ENCODE measurements at places on chromosomes 11 and 22.

DNA sequence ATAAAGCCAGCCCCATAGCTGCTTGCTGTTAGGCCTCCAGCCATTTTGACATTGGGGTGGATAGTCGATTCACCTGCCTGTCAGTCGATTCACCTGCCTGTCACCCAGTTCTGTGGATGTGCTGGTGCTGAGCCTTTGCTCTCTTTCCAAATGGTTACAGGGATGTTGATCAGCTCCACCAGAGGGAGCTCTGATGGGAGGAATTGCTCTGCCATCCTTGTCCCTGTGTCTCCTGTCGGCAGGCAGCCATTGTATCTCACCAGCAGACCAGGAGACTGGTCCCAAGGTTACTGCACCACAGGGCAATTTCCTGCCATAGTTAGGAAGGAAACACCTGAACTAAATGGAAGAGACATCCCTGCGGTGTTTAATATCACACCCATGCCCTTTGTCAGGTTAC lies 6.1 kb downstream of the MPEG1 start:
- no peak for DNase-seq

DNA sequence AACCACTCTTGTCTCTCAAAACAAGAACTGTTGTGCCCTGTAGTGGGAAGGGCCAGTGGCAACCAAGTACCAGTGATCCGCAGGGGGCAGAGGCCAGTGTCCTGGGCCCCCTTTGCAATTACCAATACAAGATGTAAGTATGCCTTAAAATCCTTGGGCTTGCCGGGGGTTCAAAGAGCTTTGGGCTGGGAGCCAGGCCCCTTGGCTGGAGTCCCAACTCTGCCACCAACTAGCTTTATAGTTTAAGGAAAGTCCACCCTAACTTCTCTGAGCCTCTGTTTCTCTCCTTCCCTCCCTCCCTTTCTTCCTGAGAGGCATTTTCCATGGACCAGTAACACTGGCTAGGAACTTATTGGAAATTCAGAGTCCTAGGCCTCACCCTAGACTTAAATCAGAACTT lies 15.5 kb downstream of the CLMP start:
- no peak for DNase-seq

DNA sequence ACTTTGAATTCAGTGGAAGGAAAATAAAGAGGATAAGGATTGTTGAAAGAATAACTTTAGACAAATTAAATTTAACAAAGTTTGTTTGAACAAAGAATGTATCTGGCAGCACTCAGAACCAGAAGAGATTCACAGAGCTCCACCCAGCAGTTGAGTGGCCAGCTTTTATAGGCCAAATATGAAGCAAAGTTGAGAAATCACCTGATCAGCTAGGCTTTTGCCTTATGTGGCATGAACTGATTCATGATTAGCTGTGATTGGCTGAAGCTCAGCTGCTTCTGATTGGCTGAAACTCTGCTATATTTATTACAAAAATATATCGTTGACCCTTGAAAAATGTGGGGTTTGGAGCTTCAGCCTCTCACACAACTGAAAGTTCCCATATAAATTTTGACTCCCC lies 62.6 kb downstream of the PIWIL4 start:
- DNase-seq = no peak

DNA sequence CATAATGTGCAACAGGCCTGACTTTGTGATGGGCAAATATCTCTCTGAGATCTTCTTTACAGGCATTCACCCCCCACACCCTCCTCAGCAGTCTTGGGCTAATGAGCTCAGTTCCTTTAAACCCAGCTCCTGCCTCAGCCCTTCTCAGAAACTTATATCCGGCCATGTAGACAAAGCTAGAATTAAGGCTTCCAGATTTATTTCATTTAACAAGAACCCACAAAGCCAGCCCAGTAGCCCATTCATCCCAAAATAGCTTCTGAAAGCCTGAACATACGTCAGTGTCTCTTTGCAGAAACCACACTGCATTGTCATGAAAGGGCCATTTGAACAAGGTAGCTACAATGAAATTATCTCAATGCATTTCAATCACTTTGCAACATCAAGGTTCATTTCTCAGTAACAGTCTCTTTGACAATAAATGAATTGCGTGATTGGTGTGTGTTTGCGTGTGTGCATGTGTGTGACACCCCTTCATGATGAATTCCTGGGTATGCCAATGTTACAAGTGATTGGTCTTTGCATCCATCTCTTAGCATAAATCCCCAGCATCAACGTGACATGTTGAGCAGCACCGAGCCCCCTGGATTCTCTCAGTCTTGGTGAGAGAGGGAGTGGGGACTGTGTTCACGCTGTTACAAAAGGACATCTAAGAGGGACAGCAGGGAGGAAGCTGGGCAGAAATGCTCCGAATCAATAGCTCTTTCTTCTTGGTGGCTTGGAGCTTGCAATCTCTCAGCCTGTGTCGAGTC lies 299.6 kb downstream of the KIRREL3 start:
- no peak for DNase-seq

DNA sequence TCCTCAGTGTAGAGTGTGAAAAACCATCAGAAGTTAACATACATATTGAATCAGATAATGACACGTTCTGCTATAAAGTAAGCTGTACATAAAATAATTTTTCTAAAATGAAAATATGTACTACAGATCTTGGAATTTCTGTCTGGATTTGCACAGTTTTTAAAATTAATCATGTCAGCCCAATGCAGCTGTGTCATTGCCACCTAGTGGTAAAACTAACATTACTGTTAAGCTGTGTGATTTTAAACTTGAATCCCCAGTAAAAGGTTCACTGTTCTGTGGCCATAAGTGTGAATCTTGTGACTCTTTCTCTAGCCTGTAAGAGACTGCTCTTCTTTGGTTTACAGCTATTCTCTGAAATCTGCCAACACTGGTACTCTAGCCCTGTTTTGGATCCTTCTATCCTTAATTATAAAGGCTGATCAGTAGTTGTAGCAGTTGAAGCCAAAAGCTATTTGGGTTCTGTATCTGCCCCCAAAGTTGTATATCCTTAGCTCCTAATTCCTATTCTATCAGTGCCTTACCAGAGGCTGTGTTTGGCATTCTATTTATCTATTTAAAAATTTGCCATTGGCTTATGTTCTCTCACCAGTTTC lies 4.0 kb downstream of the JRKL start:
- DNase-seq = peak; percentile 20

DNA sequence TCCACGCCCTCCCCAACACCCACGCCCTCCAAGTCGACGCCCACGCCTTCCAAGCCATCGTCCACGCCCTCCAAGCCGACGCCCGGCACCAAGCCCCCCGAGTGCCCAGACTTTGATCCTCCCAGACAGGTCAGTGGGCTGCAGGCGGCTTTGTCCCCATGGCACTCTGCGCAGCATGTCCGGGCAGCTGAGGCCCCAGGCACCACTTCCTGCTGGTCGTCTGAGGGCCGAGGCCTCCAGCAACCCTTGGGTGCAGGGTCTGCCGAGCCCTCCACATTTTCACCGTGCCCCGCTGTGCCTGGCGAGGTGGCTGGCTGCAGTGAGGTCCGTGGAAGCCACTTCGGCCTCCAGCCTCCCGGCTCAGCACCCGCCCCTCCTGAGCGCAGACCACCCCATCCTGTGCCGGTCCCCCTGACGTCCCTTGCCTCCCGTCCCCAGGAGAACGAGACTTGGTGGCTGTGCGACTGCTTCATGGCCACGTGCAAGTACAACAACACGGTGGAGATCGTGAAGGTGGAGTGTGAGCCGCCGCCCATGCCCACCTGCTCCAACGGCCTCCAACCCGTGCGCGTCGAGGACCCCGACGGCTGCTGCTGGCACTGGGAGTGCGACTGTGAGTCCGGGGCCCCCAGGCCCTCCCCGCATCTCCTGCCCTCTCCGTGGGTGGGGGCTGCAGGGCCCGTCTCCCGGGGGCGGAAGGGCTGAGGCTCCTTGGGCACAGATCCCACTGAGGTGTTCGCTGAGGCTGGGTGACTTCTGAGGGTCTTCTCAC lies 26.8 kb downstream of the MUC2 start:
- DNase-seq = no peak

- DNase-seq = no peak
Observed at GRCh38 chr11:2347308-2347830, 29.7 kb upstream of the CD81 start.

GRCh38 chr11:121032546-121032945 lies 8.6 kb downstream of the TBCEL start:
- no peak for DNase-seq

DNA sequence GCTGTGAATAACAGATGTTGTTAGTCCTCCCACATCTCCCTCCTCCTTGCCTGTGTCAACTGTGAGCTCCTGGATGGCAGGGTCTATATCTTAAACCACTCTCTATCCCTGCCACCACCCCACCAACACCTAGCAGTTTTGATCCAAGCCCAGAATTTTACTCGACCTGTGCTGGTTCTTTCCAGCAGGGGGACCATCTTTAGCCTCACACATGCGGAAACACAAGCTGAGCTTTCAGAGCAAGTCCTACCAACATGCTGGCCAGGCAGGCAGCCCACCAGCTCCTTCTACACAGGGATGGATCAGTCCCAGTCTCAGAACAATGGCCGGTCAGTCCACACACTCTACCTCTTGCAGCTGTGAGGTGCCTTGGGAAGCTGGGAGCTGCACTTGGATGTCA lies 231.5 kb downstream of the NXPE2 start:
- no peak for DNase-seq

- no peak for DNase-seq
Observed at GRCh38 chr11:85740481-85741400, 54.7 kb upstream of the CCDC89 start.

GRCh38 chr22:19178065-19178656 lies 375 bp downstream of the SLC25A1 start:
- no peak for DNase-seq

GRCh38 chr11:59556115-59556916 lies 45.0 kb downstream of the OR4D9 start:
- peak; percentile 74 for DNase-seq

DNA sequence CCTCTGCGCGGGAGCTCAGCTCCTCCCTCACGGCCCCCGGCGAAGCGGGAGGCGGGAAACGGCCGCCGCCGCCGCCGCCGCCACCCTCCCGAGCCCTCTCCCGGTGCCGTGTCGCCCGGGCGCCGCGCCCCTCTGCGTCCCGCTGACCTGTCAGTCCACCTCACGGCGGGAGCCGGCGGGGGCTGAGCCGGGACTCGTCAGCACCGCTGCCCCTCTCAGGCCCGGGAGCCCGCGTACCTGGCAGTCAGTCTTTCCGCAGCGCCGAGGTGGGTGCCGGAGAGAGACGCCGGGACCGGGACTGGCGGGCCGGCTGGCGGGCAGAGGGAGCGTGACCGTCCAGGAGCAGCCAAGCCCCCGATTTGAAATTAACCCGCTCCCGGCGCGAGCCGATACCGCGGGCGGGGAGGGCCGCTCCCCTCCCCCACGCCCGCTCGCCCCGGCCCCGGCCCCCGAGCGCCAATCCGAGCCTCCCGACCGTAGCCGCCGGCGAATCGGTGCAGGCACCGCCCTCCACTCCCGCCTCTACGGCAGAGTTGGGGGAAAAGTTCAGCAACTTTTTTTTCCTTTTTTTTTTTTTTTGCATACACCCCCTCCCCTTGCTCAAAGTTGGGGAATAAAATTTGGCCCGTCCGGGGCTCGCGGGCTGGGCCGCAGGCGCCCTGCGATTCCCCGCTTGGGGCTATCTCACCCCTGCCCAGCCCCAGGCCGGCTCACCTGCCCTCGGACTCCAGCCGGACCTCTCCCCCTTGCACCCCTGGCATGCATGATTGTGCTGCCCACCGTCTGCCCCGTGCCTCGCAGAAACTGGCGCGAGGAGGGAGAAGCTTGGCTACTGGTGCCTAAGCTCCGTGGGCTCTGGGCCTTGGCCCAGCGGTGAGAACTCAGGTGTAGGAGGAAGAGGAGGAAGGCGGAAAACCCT lies 774 bp upstream of the E2F8 start:
- DNase-seq = no peak
